ENCODE measurements at places on chromosomes 12 and 14. TPM values are rescaled to one million over a fixed set of nuclear protein-coding genes. Genes with fewer than 3 reads are reported as not detected.

RFX4 gene
- total RNA-seq, result not detected

TAS2R42 gene
- not detected for total RNA-seq

TMTC1 gene
- 0.95 TPM for total RNA-seq

CLEC4D gene
- 0.31 TPM for total RNA-seq

TSPAN19 gene
- 0.59 TPM for total RNA-seq

NPFF gene
- total RNA-seq, result not detected

PLCZ1 gene
- not detected for total RNA-seq

ADAM21 gene
- total RNA-seq, result not detected

SLC17A8 gene
- total RNA-seq, result not detected

KLHDC1 gene
- 1.6 TPM for total RNA-seq

POTEG gene
- total RNA-seq, result not detected

- no peaks in the 10 kb centered on the region for H3K36me3 ChIP-seq
- H3K27ac ChIP-seq, result no peak overlapping the region
- H3K27me3 ChIP-seq, result peaks cover 6% of the 10 kb centered on the region
- no peak overlapping the region for H3K4me3 ChIP-seq
- peak; percentile 23 for DNase-seq
Observed at GRCh38 chr14:64910847-64911495, 3.3 kb upstream of the CHURC1 start.

DNA sequence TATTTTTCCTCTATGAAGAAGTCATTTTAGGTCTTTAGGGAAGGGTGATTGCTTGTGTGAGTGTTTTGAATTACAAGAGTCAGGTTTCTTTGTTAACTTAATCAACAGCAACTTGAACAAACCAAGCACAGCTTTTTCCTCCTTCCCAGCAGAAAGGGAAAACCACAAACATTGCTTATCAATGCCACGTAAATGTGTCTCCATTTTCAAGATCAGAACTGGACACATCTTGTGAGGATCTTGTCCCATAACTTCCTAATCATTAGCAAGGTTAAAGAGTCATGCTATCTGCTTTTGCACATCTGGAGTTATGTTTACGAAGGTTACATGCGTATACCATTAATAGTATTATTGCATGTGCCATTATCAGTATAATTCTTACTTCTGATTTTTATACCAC lies 248.0 kb upstream of the FLRT2 start:
- peaks cover 3% of the 10 kb centered on the region for H3K4me1 ChIP-seq
- H3K4me3 ChIP-seq, result no peak overlapping the region
- H3K27me3 ChIP-seq, result no peaks in the 10 kb centered on the region
- no peaks in the 10 kb centered on the region for H3K36me3 ChIP-seq

DNA sequence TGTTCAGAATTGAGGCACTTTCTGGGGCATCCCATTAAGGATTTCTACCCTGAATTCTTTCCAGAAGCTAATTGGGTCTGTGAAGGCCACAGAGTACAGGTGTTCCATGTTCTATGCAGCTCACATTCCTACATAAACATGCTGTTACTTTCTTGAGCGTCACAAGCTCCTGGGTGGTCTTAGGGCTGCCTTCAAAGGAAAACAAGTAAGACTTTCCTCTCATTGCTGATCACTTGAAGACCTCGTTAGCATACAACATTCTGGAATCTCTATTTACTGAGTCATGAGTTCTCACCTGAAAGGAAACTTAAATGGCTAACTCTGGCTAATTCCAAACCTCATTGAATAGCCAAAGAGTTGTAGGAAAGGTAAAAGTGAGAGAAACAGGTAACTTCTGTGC lies 63.0 kb upstream of the HMGA2 start:
- no peaks in the 10 kb centered on the region for H3K4me1 ChIP-seq
- H3K27me3 ChIP-seq, result no peaks in the 10 kb centered on the region
- no peak overlapping the region for H3K4me3 ChIP-seq
- DNase-seq, result no peak
- H3K27ac ChIP-seq, result no peak overlapping the region
- no peaks in the 10 kb centered on the region for H3K36me3 ChIP-seq

DNA sequence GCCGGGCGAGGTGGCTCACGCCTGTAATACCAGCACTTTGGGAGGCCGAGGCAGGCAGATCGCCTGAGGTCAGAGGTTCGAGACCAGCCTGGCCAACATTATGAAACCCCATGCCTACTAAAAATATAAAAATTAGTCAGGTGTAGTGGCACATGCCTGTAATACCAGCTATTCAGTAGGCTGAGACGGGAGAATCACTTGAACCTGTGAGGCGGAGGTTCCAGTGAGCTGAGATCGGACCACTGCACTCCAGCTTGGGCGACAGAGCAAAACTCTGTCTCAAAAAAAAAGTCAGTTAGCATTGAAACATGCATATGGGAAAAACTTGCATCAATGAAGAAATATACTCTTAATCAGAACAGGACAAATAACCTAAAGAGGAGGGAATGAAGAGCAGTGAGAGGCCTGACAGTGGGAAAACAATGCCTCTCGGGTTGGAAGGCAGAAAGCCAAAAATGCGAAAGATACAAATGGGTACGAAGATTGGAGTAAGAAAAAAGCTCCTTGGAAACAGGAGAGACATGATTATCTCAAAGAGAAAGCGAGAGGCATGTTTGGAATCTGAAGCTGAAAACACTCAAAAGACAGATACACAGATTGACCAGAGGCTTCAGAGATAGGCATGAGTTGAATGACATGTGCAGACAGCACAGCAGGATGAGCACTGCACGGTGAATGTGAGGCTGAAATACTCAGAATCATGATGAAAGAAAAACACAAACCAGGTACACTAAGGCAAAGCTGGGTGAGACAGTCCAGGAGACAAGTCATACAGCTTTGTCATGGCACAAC lies 30.6 kb downstream of the RESF1 start:
- DNase-seq, result no peak
- H3K27ac ChIP-seq, result no peak overlapping the region
- no peaks in the 10 kb centered on the region for H3K4me1 ChIP-seq

DNA sequence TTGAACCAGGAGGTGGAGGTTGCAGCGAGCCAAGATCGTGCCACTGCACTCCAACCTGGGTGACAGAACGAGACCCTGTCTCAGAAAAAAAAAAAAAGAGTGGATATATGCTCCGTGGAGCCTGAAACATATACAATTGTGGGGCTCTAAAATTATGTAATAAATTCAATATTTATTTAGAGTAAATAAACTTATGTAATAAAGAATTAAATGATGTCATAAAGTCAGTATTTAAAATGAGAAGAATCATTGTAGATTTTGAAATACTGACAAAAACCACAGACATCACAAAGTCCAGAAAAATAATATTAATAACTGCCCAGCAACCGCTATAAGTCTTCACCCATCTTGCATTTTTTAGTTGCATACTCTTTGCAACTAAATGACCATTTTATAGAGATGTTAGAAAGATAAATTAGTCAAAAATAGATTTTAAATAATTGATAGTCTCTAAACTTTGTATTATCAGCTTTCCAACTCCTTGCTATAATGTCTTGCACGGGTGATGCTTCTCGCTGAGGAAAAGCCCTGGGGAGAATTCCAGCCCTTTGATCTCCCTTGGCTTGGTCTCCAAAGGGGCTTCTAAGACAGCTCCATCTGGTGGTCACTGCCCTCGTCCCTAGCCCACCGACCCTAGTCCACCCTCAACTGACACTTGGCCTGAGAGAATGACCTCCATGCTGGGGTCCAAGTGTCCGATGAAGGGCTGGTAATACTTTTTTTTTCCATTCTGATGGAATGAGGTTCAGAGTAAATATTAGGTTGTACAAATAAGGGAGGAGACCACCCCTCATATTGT lies 7.9 kb upstream of the TMBIM6 start:
- no peak overlapping the region for H3K27ac ChIP-seq
- H3K27me3 ChIP-seq, result peaks cover 1% of the 10 kb centered on the region
- peaks cover 9% of the 10 kb centered on the region for H3K36me3 ChIP-seq
- no peak overlapping the region for H3K4me3 ChIP-seq
- no peaks in the 10 kb centered on the region for H3K4me1 ChIP-seq
- no peak for DNase-seq

GRCh38 chr14:61561657-61562276 lies 133.5 kb upstream of the HIF1A start:
- H3K27me3 ChIP-seq, result peaks cover 6% of the 10 kb centered on the region
- peak overlapping the region; percentile 93 for H3K27ac ChIP-seq
- no peaks in the 10 kb centered on the region for H3K36me3 ChIP-seq
- peak; percentile 70 for DNase-seq

DNA sequence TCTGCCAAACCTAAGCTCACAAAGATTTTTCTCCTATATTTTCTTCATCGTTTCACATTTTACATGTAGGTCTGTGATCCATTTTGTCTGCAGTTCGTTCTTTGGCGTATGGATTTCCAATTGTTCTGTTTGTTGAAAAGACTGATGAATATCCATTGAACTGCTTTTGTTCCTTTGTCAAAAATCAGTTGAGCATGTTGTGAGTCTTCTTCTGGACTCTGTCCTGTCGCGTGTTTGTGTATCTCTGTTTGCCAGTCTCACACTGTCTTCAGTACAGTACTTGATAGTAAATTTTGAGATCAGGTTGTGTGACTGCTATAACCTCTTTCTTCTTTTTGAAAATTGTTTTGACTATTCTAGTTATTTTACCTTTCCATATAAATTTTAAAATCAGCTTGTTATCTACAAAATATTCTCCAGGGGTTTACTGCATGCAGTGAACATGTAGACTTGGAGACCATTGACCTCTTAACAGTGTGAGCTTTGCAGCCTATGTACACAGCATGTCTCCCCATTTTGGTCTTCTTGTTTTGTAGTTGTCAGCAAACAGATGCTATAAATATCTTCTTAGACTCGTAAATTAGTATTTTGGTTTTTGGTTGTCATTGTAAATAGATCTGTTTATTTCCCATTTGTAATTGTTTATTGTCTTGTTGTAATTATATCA lies 94.0 kb upstream of the DYNC1H1 start:
- H3K4me1 ChIP-seq, result no peaks in the 10 kb centered on the region
- no peak for DNase-seq
- H3K27me3 ChIP-seq, result no peaks in the 10 kb centered on the region
- no peak overlapping the region for H3K27ac ChIP-seq
- no peak overlapping the region for H3K4me3 ChIP-seq

GRCh38 chr12:108035372-108035771 lies 93.7 kb upstream of the WSCD2 start:
- no peak overlapping the region for H3K27ac ChIP-seq
- peaks cover 5% of the 10 kb centered on the region for H3K4me1 ChIP-seq

DNA sequence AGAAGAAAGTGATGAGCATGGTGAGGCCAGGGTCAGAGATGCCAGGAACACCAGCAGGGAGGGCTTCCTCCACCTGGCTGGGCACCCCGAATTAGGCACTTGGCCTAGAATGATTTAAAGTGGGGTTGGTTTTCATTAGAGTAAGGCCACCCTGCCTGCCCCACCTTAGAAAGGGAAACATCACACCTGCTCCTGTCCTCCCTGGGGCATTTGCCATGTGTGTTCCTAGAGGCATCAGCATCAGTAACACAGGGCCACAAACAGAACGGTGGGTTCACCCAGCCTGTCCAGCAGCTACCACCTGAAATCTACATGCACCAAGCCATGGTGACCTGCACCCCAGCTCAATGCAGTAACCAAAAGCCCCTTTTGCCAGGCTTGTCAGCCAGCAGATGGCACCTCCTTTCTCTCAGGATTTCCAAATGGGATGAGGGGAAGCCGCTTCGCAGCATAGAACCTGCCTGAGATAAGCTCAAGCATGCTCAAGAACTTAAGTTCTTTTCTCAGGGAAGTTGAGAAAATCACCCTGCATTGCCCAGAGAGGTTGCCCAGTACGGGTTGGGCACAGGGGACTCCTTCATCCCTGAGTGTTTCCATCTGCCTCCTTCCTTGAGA lies 338.8 kb downstream of the DPF3 start:
- H3K27me3 ChIP-seq, result no peaks in the 10 kb centered on the region
- no peak overlapping the region for H3K4me3 ChIP-seq
- H3K4me1 ChIP-seq, result peaks cover 6% of the 10 kb centered on the region

DNA sequence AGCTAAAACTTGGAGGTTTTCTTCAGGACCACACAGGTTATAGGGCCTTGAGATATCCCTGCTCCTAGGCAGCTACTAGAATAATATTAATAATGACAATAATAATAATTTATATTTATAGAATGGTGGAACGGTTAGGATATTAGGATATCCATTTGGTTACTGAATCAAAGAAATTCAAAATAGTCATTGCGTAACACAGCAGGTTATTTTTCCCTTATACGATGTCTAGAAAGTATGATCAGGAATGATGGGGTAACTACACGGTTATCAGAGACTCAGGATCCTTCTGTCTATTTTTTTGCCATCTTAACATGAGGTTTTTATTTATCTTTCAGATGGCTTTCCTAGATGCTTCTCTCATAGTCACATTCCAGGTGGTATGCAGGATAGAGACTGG lies 39.0 kb downstream of the NEUROD4 start:
- H3K27ac ChIP-seq, result no peak overlapping the region
- H3K4me1 ChIP-seq, result peaks cover 6% of the 10 kb centered on the region
- H3K36me3 ChIP-seq, result no peaks in the 10 kb centered on the region
- no peak overlapping the region for H3K4me3 ChIP-seq

DNA sequence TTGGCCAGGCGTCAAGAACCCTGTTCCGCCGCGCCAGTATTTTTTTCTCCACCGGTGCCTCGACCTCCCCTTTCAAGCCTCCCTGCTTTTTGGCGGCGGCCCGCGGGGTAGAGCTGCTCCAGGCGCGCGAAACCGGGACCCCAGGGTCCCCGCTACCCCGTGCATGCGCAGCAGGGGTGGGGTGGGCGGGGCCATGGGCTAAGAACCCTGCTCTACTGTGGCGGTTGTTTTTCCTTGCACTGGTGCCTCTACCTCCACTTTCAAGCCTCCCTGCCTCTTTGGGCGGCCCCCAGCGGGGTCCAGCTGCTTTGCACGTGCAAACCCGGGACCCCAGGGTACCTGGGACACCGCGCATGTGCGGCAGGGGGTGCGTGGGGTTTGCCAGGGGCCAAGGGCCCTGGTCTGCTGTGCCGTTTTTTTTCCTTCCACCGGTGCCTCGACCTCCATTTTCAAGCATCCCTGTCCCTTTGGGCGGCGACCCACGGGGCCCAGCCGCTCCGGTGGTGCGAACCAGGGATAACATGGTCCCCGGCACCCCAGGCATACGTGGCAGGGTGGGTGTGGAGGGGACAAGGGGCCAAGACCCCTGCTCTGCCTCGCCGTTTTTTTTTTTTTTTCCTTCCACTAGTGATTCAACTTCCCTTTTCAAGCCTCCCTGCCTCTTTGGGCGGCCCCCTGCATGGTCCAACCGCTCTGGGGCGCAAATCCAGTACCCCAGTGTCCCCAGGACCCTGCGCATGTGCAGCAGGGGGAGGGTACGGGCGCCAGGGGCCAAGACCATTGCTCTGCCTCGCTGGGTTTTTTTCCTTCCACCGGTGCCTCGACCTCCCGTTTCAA lies 326.8 kb downstream of the ALG10 start:
- H3K4me1 ChIP-seq, result no peaks in the 10 kb centered on the region
- no peaks in the 10 kb centered on the region for H3K36me3 ChIP-seq
- H3K27ac ChIP-seq, result no peak overlapping the region
- H3K4me3 ChIP-seq, result no peak overlapping the region

GRCh38 chr14:30193845-30194501 lies 266.3 kb upstream of the PRKD1 start:
- DNase-seq, result no peak
- H3K27ac ChIP-seq, result no peak overlapping the region
- no peak overlapping the region for H3K4me3 ChIP-seq
- no peaks in the 10 kb centered on the region for H3K27me3 ChIP-seq

GRCh38 chr12:22518998-22519397 lies 25.3 kb downstream of the C2CD5 start:
- no peaks in the 10 kb centered on the region for H3K36me3 ChIP-seq
- no peak overlapping the region for H3K27ac ChIP-seq
- H3K4me3 ChIP-seq, result no peak overlapping the region
